ENCODE measurements at places on chromosomes 11 and 22.

- DNase-seq, result no peak
Observed at GRCh38 chr11:36354221-36355003, 58.3 kb downstream of the PRR5L start.

DNA sequence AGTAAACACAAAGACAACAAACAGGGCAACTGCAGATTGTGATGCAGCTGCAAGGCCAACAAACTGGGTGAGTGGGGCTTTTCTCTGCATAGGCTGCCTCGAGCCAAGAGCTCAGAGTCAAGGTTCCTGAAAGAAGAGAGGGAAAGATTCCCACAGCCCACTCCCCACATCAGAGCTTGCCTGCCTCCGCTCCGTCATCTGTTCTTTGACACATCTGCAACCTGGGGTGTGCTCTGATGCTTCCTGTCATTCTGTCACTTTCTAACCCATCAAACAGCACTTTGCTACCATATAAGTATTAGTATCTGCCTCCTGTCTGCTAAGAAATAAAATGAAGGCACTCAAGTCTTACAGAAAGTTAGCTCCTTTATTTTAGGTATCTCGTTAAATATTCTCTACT, 46.9 kb downstream of the C22orf31 start:
- no peak for DNase-seq

DNA sequence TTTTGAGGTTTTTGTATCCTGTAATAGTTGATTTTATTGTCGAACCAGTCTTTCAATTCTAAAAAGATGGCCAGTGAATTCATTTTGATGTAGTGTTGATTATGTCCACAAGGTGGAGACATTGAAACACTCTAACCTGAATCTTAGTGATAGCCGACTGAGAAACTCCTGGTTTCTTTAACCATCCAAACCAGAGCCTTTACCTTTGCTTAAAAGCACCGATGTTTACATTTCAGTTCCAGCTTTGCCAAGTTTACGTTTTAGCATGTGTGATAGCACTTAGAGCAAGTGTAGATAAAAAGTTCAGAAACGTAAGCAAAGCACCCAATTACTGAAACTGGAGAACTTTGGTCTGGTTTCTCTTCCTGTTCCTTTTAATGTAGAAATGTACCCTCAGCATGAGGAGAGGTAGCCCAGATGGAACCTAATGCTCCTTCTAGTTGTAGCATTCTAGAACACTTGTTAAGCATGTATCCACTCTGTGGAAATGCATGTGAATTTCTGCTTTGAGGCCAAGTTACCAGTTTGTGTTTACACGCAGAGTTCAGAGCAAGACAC, 208.6 kb downstream of the DBX1 start:
- DNase-seq, result no peak

DNA sequence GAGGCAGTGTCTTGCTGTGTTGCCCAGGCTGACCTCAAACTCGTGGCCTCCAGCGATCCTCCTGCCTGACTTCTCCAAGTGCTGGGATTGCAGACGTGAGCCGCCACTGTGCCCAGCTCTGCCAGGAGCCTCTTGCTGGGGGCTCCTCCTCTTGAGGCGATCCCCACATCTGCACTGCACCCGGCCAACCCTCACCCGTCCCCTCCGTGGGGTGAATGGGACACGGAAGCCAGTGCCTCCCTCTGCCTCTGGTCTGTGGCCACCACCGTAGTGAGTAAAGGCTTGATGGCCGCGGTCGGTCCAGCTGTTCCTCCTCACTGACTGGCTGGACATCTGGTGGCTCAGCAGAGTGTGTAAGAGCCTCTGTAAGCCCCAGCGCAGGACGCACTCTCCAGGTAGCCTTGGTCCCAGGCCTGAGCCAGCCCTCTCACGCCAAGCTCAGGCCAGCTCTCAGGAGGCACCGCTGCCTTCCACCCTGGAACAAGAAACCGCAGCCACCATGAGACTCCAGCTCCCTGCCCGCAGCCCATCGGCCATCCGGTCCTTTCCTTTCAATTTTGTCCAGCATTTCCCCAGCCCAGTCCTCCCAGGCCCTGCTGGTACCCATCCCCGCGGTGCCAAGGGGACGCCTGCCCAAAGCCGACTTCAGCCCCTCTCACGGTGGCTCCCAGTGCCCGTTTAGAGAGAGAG, 100.3 kb downstream of the BRD1 start:
- no peak for DNase-seq

- no peak for DNase-seq
Observed at GRCh38 chr11:69698362-69698761, 5.5 kb downstream of the FGF19 start.

- DNase-seq, result no peak
Observed at GRCh38 chr11:64831411-64831891, 13.0 kb downstream of the CDC42BPG start.

DNA sequence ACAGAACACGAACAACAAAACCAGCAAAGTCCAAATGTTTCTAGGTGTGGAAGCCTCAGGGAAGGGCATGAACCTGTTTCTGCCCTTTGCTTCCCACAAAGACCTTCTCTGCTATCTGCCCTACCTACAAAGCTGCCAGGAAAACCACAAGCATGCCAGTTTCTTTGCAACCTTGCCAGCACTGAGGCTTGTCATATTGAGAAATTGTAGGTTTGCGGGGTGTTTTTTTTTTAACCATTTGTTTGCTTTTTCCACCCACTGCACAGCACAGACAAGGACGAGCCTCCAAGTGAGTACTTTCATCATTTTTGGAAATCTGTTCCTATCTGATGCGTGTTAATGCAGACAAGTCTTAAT, 12.8 kb downstream of the PARVG start:
- no peak for DNase-seq

DNA sequence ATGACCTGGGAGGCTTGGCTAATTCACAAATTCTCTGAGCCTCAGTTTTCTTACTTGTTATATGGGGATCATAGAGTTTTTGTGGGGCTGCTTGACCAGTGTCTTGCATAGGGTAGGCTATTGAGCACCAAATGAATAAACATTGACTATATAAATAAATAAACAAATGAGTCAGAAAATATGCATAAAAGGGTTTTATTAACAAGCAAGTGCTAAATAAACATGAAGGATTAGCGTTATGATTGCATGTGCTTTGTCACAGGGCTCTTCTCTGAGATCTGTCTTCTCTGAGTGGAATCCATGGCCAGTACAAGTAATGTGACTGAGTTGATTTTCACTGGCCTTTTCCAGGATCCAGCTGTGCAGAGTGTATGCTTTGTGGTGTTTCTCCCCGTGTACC, at the start of gene OR4B1:
Gene OR4B1, plus strand, starts transcription at position 301 of the 400 bp plus-strand sequence. Its CDS starts 0 bp downstream, at position 301.
- DNase-seq, result no peak

DNA sequence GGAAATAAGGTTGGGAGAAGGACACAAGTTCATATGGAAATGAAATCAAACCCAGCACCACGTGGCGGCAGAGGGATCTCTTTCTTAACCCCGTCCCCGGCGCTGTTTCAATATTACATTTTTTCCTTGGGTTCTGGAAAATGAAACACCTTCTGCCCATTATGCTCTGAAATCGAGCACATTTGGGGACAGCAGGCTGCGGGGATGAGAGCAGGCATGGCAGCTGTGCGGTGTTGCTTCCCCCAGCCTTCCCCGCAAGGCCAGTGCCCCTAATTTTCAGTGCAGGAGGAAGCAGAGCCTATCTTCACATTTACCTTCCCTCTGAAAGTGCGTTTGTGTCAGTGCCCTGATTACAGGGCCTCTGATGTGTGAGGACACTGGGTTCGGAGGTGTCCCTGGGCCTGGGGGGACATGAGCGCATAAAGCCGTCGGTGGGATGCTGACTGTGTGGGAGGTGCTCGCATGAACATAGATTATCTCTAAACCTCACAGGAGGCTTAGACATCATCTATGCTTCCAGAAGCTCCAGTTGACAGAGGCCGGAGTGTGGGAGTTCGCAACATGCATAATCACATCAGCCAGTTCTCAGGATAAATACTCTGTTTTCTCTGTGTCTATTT, 921.3 kb downstream of the BRD1 start:
- no peak for DNase-seq

GRCh38 chr22:44431256-44431655, 66.8 kb downstream of the RTL6 start:
- no peak for DNase-seq

DNA sequence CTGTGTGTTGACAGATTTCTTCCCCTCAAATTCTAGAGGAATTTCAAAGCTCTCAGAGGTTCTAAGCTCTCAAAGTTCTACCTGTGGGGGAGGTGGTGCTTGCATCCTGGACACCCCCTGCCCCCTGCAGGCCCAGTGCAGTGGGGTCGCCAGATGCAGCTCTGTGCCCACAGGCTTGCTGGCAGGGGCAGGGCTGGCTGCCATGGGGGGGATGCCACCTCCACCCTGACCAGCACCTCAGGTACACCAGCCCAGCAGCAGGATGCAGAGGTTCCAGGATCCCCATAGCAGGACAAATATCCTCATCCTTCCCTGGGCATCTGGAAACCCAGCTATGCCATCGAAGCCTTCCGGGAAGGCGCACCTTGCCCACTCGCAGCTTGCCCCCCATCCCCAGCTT, 91.1 kb downstream of the BRD1 start:
- DNase-seq, result no peak

Data from iPS DF 19.7 (cell line).